ENCODE measurements at places on chromosomes 1 and 21.

DNA sequence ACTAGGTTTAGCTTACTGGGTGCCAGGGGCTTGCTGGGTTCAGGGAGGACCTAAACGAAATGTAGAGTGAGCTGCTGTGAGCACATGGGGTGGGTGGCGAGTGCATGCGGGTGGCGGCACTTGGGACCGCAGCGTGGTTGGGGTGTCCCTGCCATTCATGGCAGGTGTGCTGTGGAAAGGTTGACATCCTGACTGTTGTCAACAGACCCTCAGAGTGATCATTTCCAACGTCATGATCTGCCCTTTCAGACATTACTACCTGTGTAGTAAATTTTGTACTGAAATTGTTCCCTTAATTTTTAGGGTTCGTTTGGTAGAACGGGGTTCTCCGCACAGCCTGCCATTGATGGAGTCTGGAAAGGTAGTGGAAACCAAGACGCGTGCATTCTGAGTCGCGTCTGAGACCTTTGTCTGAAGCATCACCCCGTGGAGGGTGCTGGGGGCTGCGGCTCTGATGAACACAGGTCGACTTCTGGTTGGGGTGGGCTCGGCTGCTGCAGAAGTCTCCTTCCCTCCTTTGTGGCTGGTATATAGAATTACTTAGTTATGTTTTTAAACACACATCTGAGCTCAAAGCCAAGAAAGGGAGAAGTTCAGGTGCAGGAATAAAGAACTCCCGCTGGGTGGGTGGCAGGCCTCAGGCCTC is 43.3 kb downstream of the S100B start:
- no peak for DNase-seq

DNA sequence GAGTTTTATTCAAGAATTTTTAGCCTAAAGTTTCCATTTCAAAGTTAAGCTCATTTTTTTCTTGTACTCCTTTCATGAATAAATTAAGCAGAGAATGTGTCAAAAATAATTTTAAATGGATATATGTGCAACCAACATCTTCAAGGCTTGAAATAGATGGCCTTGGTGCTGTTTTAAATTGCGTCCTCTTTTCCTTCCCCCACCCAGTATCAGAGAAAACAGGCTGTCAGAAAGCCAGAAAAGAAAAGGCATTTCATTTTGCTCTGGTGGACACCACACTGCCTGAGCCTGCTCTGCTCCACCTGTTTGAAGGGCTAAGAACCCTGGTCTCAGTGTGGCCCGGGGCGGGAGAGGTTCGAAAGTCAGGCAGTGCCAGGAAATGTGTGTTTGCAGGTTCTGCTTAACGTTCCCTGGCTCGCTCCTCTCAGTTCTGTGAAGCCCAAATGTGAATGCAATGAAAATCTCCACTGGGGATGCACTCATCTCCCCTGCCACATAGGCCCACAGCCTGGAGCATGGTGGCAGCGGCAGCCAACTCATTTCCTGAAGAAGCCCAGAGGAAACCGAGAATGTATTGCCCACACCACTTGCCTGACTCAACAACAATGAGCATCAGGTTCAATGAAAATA is 134.4 kb downstream of the SDCCAG8 start:
- DNase-seq, result no peak

DNA sequence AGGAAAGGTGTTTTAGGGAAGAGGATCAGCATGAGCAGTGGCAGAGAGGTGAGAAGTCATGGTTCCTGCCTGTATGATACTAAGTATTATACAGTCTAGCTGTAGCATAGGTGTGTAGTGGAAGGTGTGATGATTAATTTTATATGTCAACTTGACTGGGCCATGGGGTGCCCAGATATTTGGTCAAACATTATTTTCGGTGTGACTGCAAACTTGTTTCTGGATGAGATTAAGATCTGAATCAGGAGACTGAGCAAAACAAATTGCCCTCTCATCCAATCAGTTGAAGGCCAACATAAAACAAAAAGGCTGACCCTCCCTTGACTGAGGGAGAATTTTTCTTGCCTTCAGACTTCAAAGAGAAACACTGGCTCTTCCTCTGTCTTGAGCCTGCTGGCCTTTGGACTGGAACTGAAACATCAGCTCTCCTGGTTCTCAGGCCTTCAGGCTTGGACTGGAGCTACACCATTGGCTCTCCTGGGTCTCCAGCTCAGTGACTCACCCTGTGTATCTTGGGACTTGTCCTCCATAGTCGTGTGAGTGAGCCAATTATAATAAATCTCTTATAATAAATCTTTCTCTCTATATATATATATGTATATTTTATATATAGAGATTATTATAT is 6.8 kb upstream of the CDC42 start:
- DNase-seq, result no peak

DNA sequence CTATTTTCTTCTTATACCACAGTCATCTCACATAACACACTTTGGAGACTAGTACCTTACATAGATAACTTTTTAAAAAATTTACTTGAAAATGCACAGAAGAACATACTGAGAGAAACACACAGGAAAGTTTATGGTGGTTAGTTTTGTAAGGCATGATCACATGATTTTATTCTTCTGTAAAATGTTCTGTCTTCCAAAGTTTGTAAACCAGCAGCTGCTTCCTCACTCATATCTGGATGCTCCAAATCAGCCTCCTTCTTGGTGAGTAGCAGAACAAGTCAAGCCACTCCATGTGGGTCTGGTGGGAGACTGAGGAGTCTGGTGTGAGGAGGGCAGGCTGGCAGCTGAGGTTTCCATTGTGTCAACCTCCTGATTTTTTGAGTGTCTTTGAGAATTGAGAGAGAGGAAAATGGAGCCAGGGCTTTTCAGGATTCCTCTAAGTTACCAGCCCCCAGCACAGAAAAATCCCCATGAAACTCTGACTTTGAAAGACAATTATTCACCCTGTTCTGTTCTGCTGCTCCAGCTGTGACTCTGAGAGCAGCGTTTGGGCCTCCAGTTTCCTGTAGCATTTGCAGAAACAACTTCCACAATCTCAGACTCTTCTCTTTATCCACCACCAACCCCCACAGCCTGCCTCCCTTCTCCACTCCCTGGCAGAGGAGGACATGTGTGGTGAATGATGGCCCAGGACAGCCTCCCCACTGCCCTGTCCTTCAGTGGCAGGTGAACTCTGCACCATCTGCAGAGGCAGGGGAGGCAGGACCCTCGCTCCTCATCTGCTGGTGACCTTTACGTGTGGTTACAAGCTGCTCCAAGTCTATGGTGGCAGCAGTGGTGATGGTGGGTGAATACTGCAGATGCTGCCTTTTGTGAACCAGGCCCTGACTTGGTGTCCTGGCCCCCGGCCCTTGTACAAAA is 82.3 kb downstream of the FCRL5 start:
- no peak for DNase-seq

- no peak for DNase-seq
These were observed 211.4 kb upstream of the L1TD1 start for GRCh38 chr1:61983236-61983635.

DNA sequence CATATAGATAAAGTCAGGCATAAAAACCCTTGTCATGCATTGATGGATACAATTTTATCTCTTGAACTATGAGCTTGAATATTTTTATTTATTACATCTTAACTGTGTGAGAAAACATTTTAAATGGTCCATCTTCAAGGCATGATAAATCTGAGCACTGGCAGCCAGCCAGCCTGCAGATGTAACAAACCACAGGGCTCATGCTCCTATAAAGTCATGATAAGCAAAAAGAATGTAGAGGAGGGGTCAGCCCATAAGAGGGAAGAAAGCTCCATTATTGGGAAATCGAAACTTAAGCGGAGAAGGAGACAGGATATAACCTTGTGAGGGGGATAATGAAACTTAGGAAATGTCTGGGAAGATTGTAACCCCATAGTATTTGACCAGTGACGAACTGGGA is 839.0 kb downstream of the LRRIQ3 start:
- no peak for DNase-seq

DNA sequence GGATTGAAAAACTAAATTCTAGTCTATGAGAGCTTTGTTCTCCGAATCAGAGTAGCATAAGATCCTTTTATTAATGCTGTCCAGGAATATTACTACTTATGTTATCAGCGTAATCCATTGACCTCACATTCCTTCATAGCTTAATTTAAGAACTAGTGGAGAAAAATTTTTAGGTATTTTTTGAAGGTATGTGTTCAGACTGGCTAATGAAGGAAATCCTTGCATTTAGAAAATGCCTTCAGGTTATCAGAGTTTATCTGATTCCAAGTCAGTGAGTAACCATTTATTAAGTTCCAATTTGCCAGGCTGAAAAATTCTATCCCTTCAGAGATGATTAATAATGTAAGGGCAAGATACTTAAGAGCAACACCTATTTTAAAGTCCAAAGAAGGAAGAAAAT is 338.2 kb upstream of the B3GALT2 start:
- DNase-seq, result no peak

GRCh38 chr1:245870698-245871097 is 636.4 kb downstream of the SMYD3 start:
- no peak for DNase-seq

- DNase-seq, result no peak
These were observed 151.4 kb upstream of the KIAA0040 start for GRCh38 chr1:175343945-175344344.

GRCh38 chr21:18954441-18954844 is 550.9 kb upstream of the TMPRSS15 start:
- no peak for DNase-seq

DNA sequence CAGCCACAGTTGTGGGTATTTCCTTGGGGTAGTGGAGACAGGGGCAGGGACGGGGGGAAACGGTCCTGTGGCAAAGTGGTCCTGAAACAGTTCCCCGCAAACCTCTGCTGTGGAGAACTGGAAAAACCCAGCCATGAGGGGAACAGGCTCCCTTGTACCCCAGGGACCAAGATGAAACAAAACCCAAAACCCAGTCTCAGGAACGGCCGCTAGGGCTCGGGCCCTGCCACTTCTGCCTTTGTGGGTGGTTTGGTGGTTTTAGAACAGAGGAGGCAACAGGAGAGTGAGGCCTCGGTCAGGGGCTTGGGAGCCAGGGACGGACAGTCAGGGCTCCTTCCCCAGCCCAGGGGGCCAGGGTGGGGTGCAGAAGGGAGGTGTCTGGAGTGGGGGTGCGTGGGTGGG is 24.8 kb upstream of the EDN2 start:
- no peak for DNase-seq

DNA sequence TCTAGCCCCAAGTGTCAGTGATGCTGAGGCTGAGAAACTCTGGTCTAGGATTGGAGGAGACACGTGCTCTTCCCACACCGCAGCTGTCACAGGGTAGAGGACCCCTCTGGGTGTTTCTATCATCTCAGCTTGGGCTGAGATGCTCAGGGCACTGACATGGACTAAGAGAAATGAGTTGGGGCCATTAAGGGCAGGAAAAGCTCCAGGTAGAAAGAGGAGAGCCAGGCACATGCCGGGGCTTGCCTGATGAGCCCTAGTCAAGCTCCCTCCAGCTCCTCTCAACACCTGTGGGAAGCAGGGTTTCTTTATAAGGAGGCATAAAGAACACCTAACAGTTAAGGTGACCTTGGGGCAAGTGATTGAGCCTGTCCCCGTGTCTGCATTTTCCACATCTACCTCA is 17.3 kb downstream of the ABCA4 start:
- DNase-seq, result no peak

GRCh38 chr1:22256213-22256512 is 113.3 kb upstream of the WNT4 start:
- no peak for DNase-seq

- no peak for DNase-seq
These were observed 474.0 kb downstream of the SETD4 start for GRCh38 chr21:35586305-35586704.

DNA sequence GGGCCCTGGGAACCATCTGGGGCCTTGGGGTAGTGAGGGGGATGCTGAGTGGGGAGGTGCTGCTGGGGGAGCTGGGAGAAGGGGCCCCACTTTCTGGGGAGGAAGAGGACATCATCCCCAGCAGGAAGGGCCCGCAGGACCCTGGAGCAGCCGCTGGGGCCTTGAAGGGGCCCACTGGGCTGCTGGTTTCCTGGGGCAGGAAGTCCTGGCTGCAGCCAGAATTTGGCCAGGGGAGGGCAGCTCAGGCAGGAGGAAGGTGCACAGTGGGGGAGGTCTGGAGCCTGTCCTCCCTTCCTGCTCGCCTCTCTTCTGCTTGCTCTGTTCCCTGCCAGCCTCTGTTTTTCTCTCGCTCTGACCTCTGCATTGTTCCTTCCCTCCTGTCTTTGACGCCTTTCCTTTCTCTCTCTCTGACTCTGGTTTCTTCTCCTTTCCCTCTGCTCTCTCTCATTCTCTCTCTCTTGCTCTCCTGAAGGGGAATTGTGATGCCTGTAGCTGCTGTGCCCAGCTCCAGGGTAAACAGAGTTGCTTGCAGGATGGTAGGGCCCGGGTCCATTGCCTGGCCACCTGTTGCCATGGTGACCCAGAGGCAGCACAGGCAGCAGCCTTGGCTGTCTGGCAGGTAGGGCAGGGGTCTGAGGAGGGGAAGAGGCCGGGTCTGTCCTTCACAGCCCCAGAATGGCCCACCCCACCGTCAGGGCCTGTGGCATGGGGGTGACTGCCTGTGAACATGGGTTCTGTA is 23.9 kb downstream of the ACOT11 start:
- DNase-seq, result no peak

- no peak for DNase-seq
These were observed 62.3 kb downstream of the GON4L start for GRCh38 chr1:155794605-155795245.

DNA sequence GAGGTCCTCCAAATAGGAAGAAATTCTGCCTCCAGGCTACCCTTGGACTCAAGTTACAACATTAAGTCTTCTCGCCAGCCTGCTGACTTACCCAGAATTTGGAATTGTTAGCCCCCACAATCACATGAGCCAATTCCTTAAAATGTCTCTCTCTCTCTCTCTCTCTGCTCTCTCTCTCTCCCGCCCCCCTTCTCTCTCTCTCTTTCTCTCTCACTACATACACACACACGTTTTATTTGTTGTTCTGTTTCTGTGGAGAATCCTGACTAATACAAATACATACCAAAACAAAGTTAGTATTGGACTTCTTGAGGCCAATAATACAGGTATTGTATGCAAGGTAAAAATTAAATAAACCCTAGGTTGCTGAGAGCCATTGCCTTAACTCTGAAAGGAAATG is 72.1 kb downstream of the TNFSF18 start:
- no peak for DNase-seq

DNA sequence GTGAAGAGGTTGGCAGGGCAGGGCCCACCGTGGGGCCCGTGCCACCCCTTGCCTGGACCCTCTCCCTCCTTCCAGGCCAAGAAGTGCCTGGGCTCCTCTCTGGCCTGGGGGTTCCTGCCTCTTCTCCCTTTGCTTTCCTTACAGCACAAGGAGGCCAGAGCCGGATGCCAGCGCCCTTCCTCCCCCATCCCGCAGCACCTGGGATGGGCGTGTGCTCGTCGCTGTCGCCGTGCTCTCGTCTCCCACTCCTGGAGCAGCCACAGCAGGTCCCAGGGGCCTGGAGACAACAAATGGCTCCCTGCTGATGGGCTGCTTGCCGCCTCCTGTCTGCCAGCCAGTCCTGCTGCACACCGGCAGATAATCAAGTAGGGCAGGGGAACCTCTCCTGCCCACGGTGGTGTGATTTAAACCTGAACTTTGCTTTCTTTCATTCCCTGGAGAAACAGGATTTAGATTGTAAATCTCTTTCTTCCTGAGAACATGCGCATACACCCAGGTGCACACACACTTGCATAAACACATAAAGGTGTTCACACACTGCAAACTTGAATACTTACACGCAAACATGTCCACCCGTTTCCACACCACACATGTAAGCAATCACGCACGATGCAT is 50.8 kb upstream of the POU3F1 start:
- DNase-seq, result no peak

GRCh38 chr21:21366277-21366676 is 368.1 kb downstream of the NCAM2 start:
- DNase-seq, result no peak

All from GM20000 (cell line).